Hypothalamus (tissue), 51 donors: ENCODE measurements at places on chromosomes 1 and 21.

- no peak for DNase-seq
Measured at GRCh38 chr1:212432272-212432660, 454 bp upstream of the NENF start.

DNA sequence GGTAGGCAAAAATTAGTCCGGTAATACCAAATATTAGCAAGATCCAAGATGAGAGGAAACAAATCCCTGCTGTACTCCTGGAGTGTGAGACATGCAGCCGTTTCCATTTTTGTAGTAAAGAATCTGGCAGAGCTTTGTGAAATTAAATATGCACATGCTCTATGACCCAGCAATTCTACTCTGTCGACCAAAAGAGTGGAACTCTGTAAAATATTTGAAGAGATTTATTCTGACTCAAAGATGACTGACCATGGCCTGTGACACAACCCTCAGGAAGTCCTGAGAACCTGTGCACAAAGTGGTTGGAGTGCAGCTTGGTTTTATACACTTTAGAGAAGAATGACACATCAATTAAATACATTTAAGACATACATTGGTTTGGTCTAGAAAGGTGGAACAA is 16.2 kb downstream of the HAX1 start:
- no peak for DNase-seq

GRCh38 chr21:21971384-21971783 is 973.2 kb downstream of the NCAM2 start:
- DNase-seq: no peak

DNA sequence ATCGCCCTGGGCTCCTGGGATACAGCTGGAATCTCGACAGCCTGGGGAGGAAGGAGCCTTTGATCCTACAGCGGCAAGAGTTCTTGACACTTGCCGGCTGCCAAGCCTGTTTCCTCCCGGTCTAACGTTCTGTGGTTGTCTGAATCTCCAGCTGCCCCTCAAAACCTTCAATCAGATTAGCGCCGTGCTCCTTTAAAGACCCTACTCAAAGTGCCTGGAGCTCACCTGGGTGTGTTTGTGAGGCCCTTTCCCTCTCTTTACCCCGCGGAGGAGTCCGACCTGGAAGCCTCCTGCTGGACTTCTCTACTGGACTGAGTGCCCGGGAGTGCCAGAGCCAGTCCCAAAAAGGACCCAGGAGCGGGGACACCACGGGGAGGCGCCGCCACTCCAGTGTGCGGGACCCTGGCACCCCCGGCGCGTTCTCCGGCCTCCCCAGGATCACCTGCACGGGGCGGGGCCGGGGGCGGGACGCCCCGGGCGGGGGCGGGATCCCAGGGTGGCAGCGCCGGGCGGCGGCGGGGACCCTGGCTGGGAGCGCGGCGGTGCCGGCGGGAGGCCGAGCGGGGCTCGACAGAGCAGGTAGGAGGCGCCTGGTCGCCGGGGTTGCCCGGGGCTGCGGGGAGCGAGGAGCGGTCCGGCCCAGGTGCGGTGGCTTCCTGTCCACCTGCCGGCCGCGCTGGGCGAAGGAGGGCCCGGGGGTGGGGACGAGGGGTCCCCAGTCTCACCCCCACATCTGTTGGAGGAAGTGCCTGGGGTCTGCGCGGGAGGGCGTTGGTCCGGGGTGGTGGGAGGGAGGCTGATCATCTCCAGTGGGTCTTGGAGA is at the start of gene NCMAP:
TSS of gene NCMAP (plus strand) at position 497 of the 823 bp plus-strand sequence. CDS start 39,344 bp downstream, outside the sequence.
- no peak for DNase-seq
